HuH-7.5 (cell line): ENCODE measurements at places on chromosomes 4 and X.
A peak's percentile ranks its signal among the peaks of the same experiment; 100 is the strongest.

GRCh38 chr4:34412911-34413310 is 1831.4 kb downstream of the ARAP2 start:
- no peak for DNase-seq

- no peak for DNase-seq
Observed at GRCh38 chr4:40053161-40053560, 3.5 kb upstream of the N4BP2 start.

DNA sequence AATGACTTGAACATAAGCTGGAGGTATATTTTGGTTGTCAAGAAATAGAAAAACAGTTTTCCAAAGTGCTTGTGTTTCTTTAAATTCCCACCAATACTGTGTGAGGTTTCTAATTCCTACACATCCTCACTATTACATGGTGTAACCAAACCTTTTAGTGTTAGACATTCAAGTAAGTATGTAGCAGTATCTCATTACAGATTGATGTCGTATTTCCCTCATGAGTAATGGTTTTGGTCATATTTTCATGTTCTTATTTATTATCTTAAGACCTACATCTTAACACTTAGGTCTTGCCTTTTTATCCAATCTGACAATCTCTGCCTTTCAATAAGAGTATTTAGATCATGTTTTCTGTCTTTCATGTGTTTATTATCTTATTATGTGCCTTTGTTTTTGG is 253.7 kb upstream of the ANXA10 start:
- no peak for DNase-seq

- DNase-seq = peak; percentile 30
Observed at GRCh38 chr4:11011249-11011648, 326.7 kb upstream of the CLNK start.

- DNase-seq = peak; percentile 56
Observed at GRCh38 chr4:6225469-6225868, 25.1 kb upstream of the JAKMIP1 start.

- no peak for DNase-seq
Observed at GRCh38 chrX:69221239-69222102, 56.2 kb upstream of the PJA1 start.

DNA sequence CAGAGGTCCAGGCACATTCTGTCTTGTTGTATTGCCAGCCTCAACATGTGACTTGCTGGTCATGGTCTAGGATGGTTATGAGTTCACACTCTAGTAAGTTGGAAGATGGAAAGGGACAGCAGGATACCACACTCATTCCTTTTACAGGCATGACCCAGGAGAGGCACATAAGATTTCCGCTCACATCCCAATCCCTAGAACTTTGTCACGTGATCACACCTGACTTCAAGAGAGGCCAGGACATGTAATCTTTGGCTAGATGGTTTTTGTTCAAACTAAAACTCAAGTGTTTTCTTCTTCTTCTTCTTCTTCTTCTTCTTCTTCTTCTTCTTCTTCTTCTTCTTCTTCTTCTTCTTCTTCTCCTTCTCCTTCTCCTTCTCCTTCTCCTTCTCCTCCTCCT is 53.4 kb upstream of the ARX start:
- no peak for DNase-seq

- DNase-seq = no peak
Observed at GRCh38 chr4:38371391-38371851, 292.6 kb upstream of the KLF3 start.

- DNase-seq = no peak
Observed at GRCh38 chr4:54784161-54784671, 126.5 kb downstream of the KIT start.

DNA sequence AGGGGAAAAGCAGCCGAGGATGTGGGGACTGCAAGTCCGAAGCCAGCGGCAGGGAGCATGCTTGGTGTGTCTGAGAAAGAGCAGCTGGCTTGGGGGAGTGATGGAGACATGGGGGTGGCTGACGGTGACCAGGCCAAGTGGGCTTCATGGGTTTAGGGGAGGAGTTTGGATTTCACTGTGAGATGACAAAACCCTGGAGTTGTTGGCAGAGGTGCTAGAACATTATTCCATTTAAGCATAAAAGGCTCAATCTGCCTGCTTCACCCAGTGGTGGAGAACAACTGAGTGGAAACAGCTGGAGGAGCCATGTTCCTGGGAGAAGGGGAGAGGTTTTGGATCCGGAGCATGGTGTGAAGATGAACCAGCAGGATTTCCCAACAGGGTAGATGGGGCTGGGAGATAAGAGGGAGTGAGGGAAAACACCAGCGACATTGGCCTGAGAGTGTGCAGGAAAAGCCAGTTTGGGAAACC is 318.0 kb upstream of the TAPT1 start:
- DNase-seq = no peak

GRCh38 chr4:121696170-121696580 is 605 bp downstream of the ANXA5 start:
- DNase-seq = no peak

- DNase-seq = peak; percentile 99
Observed at GRCh38 chr4:2468456-2469191, at the start of gene RNF4. Gene RNF4, plus strand, starts transcription at chr4:2469106. Its CDS starts 21,388 bp downstream, at chr4:2490494.

DNA sequence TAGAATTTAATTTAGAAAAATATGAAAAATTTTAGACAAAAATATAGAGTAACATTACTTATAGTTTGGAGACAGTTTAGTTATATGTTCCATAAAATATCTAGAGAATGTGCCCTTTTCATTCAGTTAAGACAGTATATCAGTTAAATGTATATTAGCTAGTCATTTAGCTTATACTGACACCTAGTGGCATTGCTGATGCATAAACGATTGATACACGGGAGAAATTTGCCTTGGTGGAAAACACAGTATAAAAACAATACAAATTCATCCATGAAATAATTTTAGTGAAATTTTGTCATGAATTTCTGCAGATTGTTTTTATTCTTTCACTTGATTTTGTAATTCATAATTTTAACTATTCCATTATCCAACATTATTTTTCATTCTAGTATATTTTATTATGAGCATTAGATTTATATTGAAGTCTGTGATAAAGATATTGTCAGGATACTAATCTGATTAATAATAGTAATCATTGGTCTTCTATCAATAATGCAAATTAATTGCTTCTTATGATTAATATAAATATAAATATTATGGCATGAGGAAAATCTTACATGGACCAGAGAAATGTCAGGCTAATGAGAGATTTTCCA is 219.0 kb downstream of the TLL1 start:
- DNase-seq = peak; percentile 4

- DNase-seq = no peak
Observed at GRCh38 chr4:129420637-129421036, 324.7 kb downstream of the C4orf33 start.

DNA sequence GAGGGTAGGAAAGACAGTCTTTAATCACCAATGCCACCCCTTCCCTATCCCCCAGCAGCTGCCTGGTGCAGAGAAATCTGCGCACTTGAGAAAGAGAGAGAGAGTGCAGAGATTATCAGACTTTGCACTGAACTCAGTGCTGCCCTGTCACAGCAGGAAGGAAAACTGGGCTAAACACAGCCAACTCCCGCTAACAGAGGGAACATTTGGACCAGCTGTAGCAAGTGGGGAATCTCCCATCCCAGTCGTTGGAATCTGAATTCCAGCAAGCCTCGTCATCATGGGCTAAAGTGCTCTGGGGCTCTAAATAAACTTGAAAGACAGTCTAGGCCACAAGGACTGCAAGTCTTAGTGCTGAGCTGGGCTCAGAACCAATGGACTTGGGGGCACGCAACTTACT is 168.7 kb downstream of the DLG3 start:
- no peak for DNase-seq

DNA sequence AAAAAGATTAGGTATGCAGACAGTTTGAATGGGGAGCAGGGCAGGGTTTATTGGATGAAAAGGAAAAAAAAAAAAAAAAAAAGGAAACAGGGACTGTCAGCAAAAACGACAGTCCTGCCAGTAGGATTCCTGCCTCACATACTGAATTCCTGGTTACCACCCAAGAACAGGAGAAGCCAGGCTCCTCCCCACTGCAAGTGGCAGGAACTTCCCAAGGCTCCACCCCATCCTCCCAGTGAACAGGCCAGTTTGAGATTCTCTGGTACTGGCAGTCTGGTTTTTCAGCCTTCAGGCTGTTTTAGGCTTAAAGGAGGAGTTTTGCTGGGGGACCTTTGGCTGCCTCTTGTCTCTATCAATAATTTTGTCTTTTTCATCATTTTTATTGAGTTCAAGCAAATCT is 360.0 kb upstream of the CXorf51A start:
- no peak for DNase-seq

DNA sequence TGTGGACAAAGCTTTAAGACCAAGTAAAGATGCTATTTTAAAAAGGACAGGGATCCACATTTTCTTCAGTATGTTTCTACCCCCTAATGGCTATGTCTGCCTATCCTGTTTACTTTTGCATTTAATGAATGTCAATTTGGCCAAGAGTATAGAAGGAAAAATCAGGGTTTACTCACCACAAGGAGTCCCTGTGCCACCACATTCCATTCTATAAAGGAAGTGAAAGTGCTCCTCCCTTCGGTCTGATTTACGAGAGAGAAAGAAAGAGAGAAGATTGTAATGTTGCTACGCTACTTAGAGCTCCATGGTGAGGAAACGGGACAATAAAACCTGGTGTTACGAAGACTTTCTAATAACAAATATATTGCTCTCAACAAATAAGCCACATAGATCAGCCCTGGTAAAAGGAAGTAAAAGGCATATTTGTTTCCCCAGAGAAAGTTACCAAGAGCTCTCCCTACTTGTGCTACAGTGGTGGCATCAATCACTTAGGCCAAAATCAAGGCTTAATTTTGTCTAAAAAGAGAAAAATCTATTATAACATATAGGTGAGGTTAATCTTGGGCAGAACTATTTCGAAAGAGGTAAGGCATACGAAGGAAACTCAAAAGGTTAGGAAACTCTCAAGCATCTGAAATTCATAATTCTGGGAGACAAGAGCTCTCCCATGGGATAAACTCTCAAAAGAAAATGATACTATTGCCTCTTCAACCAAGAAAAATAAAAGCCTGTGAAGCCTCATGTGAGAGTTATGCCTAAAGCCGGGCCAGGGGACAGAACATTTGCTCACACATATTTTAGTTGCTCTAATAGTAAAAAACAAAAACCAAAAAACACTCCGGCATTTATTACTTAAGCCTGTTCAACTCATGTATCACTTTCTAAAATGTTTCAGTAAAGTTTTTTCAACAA is 29.5 kb downstream of the TAPT1 start:
- no peak for DNase-seq

GRCh38 chr4:44320833-44321232 is 127.8 kb downstream of the KCTD8 start:
- DNase-seq = no peak

GRCh38 chr4:54224996-54225597 is 4.0 kb upstream of the PDGFRA start:
- DNase-seq = no peak

- DNase-seq = no peak
Observed at GRCh38 chr4:109412776-109413175, 20.8 kb upstream of the SEC24B start.

DNA sequence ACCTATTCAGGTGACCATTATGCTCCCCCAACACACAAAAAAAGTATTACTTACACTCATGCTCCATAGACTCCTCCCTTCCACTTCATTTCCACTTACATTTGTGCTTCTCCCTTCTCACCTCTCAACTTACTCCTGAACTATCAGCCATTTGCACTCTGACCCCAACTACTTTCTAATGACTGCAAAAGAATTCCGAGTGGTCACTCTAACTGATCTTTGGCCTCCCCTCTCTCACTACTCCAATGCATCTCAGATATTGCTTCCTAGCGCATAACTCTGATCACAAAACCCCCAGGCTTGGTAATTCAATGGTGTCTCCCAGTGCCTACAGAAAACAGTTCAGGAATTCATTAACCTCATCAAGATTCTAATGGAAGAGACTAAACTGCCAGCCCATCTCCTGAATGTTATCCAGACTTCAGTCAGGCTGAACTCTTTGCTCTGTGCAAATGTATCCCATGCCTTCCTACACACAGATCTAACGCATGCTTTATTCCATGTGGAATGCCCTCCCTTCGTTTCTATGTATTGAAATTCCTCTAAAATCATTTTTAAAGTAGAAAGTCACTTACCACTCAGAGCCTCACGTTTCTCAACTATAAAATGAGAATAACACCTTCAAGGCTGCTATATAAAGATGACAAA is 61.1 kb downstream of the FRYL start:
- DNase-seq = no peak

DNA sequence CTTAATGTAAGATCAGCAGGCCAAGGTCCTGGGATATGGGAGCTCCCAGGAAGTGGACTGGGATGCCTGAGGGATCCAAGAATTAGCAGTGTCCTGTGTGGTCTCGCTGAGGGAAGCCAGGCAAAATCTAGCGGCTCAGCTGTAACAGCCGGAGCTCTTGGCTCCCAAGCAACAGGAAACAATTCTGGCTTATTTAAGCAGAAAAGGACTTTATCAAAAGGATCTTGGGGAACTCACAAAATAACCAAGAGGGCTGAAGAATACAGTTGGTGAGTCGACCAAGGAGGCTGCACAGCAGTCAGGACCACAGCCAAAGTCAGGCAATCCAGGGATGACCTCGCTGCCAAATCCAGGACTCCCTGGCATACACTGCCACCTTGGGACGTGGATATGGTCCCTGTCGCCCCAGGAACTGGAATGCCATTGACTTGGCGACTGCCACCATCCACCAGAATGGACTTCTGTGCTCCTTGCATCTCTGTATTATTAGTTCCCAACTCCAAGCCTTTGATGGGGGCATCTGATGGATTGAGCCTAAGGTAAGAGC is 165.3 kb upstream of the BCOR start:
- DNase-seq = no peak

- DNase-seq = no peak
Observed at GRCh38 chrX:9062641-9063040, 28.7 kb upstream of the FAM9B start.

DNA sequence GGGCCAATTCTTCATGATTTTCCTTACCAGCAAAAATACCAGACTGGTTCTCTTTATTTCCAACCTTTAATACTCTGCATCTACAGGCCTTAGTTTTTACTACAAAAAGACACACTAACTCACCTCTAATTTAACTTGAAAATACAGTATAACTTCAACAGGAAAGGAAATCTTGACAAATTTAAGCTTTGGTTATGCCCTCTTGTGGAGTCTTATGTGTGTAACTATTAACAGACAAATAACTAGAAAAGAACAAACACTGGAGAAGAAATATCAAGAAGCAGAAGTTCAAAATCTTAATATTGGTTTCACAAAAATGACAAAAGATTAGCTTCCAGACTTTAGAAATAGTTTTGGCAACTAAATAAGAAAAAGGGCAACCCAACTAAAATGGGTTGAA is 33.0 kb downstream of the PPA2 start:
- DNase-seq = no peak

DNA sequence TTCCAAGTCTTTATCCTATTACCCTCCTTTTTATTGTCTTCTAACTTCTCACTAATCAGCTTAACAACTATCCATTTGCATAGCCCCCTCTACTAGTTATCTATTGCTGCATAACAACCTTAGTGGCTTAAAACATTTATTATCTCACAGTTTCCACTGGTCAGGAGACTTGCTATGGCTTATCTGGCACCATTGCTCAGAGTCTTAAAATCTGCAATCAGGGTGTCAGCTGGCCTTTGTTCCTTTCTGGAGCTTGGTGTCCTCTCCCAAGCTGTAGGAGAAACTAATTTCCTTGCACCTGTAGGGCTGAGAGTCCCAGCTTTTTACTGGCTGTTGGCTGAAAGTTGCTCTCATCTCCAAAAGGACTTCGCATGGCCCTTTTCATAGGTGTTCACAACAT is 137.0 kb upstream of the SMIM31 start:
- DNase-seq = no peak

- DNase-seq = no peak
Observed at GRCh38 chr4:14449308-14449707, 553.0 kb upstream of the CPEB2 start.
